ENCODE measurements at places on chromosomes 13 and 19.

GRCh38 chr13:27919934-27920676 is at the start of gene PDX1:
PDX1 (plus strand) TSS chr13:27920000; CDS start chr13:27920139, 139 bp downstream.
- no peak for DNase-seq

- DNase-seq = no peak
Observed at GRCh38 chr19:14002571-14003250, 3.4 kb downstream of the RFX1 start.

DNA sequence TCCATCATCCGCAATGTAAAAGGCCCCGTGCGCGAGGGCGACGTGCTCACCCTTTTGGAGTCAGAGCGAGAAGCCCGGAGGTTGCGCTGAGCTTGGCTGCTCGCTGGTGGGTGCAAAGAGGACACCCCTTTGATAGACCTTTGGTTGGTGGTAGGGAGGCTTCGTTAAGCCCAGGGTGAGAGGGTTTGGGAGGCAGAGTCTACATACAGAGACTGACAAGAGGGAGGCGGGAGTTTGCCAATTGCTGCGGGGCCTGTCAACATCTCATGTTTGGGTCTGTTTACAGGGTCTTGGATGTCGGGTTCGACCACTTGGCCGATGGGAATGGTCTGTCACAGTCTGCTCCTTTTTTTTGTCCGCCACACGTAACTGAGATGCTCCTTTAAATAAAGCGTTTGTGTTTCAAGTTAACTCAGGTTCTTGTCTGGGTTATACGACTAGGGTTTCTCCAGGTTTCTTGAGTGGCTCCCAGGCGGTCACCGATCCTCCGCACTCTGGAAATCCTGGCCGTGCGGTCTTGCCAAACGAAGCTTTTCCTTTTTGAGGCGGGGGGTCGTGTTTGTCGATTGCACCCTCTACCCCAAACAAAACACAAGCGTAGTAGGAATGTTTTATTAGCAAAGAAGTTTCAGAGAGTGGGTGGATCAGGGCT is 816 bp downstream of the RPS28 start:
- no peak for DNase-seq

- DNase-seq = no peak
Observed at GRCh38 chr19:42401365-42402303, 11.5 kb upstream of the CNFN start.

GRCh38 chr19:58395979-58396627 is 647 bp downstream of the RNF225 start:
- DNase-seq = no peak

DNA sequence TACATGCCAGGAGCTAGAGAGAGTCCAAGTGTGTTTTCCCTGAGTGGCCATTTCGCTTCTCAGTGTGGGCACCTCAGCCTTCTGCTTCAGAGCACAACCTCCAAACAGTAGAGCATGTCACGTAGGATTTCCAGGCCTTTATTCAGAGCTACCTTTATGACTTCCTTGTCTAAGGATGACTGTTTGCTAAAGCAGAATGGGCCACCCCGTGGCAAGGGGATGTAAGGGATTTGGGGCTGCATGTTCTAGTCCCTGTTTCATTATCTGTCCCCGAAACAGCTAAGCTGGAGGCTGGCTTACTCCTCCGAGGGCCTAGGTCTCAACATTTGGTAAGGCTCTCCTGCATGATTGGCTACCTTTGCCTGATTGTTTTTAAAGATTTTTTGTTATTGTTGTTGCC is 6.0 kb downstream of the RNASEH2B start:
- peak; percentile 44 for DNase-seq

DNA sequence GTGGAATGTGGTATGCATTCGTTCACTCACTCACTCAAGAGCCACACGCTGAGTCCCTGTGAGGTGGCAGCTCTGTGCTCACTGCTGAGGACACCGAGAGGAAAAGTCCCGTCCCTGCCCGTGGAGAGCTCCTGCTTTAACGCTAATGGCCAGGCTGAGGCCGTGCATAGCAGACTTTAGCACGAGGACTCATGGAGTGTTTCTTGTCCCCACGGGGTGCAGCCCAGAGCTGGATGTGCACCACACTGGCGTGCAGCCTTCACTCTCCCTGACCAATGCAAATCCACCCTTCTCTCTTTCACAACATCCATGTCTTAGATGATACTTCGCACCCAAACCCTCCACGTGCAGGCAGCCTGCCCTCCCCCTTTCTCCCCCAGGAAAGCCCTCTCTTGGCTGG is 159.6 kb upstream of the ZNF536 start:
- DNase-seq = no peak

- no peak for DNase-seq
Observed at GRCh38 chr13:54945973-54946372, 1917.4 kb downstream of the OLFM4 start.

DNA sequence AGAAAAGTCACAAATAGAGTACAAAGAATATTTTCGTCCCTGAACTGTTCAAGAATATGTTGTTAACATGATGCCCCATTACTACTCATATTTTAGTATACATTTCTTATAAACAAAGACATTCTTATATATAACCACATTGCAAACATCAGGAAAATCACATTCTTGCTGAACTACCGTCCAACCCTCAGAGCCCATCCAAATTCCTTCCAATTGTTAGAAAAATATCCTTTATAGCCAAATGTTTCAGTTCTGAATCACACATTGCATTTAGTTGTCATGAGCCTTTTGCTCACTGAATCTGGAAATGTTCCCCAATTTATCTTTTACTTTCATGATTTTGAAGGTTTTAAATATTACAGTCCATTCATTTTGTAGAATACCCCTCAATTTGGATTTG is 467.8 kb upstream of the ARGLU1 start:
- DNase-seq = no peak

DNA sequence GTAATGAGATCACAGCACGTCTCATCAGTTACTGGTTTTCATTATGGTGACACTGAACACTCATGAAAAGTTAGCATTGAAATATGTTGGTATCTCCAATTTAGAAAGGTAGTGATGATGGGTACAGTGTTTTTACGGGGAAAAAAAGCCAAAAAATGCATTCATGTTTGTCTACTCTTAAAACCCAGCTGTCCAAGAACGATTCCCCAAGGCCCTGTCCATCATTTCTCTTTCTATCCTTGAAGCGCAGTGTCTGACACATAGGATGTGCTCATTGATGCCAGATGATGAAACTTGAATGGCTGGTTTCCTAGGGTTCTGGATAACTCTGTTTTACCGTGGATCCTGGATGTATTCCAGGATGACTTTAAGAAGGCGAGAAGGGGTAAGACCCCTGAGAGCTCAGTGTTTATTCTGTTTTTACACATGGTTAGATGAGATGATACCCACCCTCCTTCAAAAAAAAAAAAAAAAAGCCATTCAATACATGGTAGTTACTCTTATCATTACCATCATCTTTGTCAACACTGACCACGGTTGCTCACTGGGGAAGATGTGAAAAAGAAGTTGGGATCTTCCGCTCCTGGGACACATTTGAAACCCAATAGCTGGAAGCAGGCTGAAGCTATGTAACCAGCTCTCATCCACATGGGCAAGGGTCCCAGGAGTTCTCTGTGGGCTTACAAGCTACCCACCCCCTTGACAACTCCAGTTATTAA is 22.5 kb downstream of the SERP2 start:
- no peak for DNase-seq

- DNase-seq = no peak
Observed at GRCh38 chr19:51114087-51114729, 6.0 kb upstream of the CTU1 start.

DNA sequence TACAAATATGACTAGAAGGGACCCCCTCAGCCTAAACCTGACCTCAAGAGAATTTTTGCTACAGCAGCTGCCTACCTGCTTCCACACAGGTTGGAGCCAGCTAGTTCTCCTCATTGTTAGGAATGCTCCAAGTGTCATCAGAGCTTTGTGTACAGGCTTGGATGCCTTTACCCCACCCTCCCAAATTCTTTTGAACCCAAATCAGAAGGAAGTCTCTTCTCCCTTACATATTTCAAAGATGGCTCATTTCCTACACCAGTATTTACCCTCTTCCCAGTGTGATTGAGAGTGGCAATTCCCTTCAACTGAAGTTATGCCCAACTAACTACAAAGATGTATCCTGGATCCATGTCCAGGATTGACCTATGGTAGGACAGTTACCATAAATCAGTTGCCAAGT is 323.2 kb downstream of the OXGR1 start:
- DNase-seq = no peak

DNA sequence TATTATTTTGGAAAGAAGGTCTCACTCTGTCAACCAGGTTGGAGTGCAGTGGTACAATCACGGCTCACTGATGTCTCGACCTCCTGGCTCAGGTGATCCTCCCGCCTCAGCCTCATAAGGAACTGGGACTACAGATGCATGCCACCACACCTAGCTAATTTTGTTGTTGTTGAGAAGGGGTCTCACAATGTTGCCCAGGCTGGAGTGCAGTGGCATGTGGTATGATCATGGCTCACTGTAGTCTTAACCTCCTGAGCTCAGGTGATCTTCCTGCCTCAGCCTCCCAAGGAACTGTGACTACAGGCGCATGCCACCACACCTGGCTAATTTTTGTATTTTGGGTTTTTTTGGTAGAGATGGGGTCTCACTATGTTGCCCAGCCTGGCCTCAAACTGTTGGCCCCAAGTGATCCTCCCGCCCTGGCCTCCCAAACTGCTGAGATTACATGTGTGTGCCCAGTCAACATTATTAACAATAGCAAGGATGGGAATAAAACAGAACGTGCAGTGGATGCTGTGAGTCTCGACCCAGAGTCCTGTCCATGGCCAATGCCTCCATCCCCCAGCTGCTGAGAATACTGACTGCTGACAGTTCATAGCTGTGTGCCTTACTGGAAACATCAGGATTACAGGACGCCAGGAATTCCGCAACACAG is 5.4 kb upstream of the MBD3L3 start:
- DNase-seq = no peak

DNA sequence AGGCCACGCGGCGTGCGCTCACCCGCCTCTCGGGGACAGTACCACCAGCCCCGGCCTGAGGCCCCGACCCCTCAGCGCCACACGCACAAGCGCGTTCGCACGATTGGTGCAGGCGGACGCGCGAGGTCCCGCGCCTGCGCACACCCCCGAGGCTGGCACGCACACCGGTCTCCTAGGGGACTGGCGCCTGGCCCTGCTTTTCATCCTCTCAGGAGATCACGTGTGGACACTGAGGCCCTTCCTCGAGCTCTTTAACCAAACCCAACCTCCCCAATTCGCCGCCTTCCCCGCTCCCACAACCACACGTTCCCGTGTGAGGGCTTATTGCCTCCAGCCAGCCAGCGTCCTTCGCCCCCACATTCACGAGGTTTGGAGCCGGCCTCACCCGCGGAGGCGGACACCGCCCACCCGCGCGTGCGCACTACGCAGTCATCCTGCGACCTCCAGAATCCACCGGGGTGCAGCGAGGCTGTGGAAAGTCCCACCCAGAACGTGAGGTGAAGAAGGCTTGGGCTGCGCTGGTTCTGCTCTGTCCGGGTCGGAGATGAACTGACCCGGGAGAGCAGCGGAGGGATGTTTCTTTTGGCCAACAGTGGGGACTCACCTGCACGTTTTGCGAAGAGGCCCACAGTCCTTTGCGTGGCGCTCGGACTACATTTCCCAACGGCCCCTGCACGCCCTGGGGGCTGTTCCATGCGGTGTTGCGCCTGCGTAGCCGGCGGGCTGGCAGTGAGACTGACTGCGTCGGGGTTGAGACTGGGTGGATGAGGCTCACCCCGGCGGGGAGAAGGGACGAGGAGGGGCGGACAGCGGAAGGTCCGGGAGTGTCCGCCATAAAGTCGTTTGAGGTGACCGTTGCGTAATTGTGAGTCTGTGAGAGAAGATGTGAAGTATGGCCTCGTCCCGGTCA is 539 bp upstream of the ZNF667 start:
- peak; percentile 96 for DNase-seq

GRCh38 chr13:20340136-20340758 is 108.1 kb upstream of the GJB6 start:
- DNase-seq = no peak

- no peak for DNase-seq
Observed at GRCh38 chr13:26785838-26786630, 25.4 kb upstream of the GPR12 start.

DNA sequence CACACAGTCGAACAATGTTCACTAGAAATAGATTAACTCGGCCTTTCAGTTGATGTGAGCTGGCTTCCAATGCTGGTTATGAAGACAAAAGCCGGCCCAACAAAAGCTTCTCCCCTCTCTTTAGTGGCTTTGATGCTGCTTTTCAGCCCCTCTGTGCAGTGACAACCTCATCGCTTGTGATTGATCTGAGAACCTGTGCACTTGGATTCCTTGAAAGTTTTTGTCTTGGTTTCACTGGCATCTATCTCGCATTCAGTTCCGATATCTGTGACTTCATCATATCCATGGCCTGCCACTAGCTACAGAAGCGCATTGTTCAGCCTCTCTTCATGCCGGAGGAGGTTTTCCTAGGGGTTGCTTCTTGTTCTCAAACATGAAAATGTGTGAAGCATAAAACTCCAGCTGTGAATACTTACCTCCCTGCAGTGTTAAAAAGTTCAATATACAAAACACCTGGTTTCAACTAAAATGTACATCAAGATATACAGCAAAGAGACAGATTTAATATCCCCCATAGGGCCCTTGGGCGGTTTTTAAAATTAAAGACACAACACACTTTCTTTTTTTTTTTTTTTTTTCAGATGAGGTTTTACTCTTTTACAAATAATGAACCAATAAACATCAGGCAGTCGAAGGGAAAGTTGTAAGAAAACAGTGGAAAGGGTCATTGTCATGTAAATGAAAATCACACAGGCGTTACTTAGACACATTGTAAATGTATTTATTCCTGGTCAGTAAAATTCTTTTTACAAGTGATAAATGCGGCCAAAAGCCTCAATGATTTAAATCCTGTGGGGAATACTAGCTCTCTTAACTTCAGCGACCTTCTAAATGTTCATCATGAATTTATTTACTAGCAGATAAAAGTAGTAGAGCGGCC is 1252.8 kb downstream of the EFNB2 start:
- no peak for DNase-seq

DNA sequence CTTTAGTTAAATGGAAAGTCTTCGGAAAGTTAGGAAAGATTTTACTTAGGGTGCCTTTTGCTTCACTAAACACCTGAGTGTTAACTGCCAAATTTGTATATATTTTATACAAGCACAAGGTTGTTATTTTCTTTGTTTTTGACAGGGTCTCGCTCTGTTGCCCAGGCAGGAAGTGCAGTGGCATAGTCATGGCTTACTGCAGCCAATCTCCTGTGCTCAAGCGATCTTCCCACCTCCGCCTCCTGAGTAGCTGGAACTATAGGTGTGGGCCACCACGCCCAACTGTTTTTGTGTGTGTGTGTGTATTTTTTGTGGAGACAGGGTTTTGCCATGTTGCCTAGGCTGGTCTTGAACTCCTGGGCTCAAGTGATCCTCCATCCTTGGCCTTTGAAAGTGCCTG is 16.2 kb downstream of the KCTD4 start:
- no peak for DNase-seq
